ENCODE measurements at places on chromosomes 6 and 20.

DNA sequence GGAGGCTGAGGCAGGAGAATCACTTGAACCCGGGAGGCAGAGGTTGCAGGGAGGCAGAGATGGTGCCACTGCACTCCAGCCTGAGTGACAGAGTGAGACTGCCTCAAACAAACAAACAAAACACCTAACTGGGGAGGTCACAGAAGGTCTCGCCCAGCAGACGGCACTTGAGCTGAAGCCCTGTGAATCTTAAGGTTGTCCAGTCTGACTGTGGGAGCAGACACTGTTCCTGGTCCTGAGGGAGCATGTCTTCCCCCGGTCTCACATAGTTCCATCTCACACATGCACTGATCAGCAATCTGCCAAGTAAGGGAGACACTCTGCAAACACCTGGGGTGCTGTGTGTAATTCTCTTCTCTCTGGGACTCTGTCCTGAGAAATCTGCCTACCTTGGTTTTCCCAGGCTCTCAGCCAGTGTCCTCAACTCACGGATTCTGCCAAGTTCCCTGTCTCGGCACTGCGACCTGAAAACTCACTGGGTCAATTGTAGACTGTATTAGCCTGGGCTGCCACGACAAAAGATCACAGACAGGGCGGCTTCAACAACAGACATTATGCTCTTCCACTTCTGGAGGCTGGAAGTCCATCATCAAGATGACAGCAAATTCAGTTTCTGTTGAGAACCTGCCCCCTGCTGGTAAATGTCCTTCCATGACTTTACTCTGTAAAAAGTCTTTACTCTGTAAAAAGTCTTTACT lies 94.3 kb downstream of the JPH2 start:
- DNase-seq: no peak

- peak; percentile 57 for DNase-seq
Observed at GRCh38 chr20:58102744-58103516, 125.5 kb downstream of the ANKRD60 start.

DNA sequence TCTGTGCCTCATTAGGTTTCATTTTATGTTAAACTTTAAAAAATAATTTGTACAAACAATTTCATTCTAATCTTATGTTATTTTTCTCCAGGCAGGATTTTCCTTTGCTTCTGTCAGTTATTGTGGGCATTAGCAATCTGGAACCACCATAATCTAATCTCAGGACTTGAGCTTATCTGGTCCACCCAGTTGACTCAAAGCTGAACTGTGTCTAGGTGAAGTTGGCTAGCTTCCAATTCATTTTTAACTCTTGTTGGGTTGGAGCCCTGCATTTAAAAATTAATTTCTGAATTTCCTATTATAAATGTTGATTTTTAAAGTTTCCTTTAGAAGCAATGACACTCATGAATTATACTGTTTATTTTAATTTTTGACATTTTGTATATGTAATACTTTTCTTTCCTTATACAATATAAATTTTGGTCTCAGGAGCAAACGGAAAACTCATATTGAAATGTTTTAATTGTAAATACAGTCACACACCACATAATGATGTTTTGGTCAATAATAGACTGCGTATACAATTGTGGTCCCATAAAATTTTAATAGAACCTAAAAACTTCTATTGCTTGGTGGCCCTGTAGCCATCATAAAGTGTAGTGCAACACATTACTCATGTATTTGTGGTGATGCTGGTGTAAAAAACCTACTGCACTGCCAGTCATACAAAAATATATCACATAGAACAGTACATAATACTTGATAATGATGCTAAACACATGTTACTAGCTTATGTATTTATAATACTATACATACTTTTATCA lies 121.3 kb downstream of the CLVS2 start:
- DNase-seq: no peak

GRCh38 chr20:48175261-48175660 lies 390.0 kb upstream of the SULF2 start:
- no peak for DNase-seq

DNA sequence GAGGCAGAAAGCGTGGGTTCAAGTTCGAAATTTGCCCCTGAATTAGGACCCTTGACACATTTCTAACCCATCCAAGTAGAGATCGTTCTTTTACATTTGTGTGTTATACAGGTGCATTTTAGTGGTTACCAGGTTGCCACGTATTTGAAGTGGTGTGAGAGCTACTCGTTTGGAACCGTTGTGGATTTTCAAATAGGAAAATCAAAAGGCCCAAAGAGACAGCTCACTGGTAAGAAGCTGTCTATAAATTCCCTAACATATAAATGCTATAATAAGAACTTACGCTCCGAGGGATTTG lies 1.6 kb upstream of the REV3L start:
- DNase-seq: no peak

- DNase-seq: no peak
Observed at GRCh38 chr6:2028457-2029038, 216.9 kb downstream of the GMDS start.

DNA sequence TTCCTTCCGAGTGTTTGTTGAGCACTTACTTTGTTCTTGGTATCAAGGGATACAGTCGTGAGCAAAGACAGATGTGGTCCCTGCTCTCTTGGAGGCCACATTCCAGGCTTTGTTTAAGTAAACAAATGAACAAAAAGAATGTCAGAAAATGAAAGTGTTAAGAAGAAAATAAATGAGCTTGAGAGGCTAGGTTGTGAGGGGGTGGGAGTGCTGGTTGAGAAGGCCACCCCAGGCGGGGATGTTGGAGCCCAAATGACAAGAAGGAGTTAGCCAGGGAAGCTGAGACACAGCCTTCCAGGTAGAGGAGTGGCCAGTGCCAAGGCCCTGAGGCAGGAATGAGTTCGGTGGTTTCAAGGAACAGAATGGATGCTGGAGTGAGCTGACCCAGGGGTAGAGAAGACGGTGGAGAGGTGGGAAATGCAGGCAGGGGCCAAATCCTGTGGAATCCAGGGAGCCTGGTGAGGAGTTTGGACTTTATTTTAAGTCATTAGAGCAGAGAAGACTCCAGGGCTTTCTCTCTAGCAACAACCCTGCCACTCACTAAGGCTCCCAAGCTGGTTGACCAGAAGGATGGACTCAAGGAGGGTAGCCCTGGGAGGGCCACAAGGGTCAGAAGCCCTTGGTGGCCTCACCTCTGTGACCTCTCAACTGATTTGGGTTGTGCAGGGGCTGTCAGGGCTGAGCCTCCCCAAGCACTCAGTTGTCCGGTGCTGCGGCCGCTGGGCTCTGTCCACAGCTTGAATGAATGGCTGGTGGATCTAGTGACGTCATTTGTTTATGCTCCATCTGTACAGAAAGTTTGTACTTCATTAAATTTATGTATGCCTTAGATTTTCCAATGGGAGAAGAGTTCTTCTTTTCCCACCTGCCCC lies 66.0 kb upstream of the STX16 start:
- DNase-seq: no peak

DNA sequence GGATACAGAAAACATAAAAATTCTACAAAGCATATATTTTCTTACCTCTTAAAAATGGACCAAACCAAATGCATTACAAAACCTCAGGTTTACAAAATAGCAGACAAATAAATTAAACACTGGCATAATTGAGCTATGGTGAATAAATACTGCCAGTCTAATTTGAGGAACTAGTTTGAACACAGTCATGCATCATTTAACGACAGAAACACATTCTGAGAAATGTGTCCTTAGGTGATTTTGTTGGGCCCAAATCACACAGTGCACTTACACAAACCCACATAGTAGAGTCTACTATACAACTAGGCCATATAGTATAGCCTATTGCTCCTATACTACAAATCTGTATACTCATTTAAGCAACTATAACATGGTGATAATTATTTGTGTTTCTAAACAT lies 215.6 kb downstream of the FOXC1 start:
- no peak for DNase-seq

DNA sequence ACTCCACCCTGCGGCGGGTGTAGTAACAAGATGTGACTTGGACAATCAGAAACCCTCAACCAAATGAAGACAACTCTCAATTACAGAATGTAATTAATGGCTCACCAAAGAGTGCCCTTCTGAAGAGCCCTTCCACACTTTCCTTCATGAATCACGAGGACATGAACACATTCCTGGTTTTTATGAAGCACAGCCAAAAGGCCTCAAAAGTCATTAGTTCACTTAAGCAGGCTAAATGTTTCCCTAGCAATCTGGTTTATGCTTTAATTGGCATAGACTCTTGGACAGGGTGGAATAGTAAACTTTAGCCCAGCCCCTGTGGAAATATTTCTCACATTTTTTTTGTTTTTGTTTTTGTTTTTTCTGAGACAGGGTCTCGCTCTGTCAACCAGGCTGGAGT lies 20.5 kb downstream of the CPNE5 start:
- no peak for DNase-seq

- DNase-seq: no peak
Observed at GRCh38 chr6:122567034-122567433, 43.2 kb upstream of the PKIB start.

DNA sequence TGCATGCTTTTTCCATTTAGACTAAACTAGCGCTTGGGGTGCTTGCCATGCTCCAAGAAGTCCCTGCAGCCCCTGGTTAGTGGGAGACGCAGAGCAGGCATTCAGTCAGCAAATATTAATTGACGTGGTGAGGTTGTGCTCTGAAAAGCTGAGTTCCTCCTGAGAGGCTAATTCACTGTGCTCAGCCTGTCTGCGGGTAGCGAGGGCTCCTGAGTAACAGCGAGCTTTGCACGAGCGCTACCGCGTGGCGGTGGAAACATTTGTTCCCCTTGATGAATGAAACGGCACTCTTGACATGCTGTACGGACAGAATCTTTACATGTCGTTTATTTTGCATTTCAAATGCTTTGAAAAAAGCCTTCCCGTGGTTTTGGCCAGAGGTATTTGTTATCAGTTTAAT lies 170.6 kb upstream of the AGPAT4 start:
- DNase-seq: no peak

DNA sequence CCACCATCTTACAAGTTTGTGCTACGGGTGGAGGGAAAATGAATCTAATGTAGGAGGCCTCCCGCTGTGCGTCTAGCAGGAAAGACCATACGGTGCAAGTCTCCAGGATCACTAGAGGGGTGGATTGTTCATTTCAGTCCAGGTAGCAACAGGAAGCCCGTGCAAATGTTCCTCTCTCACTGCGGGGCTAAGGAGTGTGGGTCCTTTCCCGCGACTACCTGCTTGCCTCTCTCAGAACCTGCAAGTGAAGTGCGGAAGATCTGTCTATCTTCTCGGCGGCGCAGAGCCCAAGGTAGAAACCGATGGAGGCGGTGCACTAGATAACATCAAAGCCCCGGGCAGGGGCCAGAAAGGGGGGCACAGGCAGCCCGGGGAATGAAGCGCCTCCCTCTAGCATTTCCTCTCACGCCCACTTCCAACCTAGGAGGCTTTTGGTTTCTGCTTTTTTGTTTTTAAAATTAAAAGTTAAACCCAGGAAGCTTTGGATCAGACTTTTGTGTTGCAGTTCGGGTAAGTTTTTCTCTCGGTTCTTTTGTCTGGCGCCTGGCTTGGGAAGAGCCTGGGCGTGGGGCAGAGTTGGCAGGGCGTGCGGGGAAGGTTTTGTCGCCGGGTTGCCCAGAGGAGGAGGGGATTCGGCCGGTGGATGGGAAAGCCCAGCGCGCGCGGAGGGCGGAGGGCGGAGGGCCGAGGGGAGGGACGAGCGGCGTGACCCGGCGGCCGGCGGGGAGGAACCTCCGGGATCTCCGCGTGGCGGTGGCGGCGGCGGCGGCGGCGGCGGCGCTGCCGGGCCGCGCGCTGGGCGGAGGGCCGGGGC lies 3.5 kb upstream of the HIVEP1 start:
- DNase-seq: peak; percentile 87

GRCh38 chr6:128491610-128492206 lies 28.7 kb downstream of the PTPRK start:
- no peak for DNase-seq

GRCh38 chr20:47020231-47020630 lies 125.6 kb downstream of the EYA2 start:
- DNase-seq: no peak

Data from activated T-cell treated with anti-CD3 and anti-CD28 coated beads, Interleukin-2, amount 50 U/mL, for 48 hours (primary cell).